ENCODE measurements at places on chromosomes 12 and 14.

DNA sequence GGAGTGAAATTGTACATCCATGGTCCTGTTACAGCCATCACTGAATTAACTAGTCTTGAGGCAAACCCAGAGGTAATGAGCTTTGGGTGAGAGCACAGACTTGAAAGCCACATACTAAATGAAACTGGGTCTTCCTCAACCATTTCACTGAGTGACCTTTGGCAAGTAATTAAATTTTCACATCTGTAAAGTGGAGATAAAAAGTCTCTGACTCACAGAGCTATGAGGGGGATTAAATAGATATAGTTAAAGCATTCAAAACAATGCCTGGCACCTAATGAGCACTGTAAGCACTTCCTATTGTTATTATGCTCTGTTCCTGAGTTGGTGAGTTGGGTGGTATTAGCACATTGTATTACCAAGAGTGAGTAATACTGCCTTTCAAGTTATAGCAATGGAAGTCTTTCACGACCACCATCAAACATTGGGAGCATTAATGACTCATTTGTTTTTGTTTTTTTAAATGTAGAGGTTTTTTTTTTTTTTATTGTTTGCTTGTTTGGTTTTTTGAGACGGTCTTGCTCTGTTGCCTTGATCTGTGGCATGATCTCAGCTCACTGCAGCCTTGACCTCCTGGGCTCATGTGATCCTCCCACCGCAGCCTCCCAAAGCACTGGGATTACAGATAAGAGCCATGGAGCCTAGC, 12.5 kb upstream of the STRN3 start:
- DNase-seq, result no peak

- DNase-seq, result peak; percentile 53
These were observed 86.3 kb downstream of the VWF start for GRCh38 chr12:6038160-6038559.

DNA sequence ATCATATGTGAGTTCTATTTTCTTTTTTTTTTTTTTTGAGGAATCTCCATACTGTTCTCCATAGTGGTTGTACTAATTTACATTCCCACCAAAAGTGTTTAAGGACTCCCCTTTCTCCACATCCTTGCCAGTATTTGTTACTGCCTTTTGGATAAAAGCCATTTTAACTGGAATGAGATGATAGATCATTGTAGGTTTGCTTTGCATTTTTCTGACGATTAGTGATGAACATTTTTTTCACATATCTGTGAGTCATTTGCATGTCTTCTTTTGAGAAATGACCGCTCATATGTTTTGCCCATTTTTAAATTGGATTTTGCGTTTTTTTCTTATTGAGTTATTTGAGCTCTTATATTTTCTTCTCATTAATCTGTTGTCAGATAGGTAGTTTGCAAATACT, 394.8 kb downstream of the LRFN5 start:
- DNase-seq, result no peak

DNA sequence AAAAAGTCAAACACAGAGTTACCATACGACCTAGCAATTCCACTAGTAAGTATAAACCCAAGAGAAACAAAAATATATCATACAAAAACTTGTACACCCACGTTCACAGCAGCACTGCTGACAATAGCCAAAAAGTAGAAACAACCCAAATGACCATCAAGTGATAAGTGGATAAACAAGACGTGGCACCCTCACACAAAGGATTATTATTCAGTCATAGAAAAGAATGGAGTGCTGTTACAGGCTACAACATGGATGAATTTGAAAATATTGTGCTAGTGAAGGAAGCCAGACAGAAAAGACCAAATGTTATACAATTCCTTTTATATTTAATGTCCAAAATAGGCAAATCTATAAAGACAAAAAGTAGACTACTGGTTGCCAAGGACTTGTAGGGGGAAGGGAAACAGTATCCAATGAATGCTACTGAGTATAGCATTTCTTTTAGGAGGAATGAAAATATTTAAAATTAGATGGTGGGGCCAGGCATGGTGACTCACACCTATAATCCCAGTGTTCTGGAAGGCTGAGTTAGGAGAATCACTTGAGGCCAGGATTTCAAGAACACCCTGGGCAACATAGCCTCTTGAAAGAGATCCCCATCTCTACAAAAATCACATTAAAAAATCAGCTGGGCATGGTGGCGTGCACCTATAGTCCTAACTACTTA, 41.9 kb downstream of the SPTLC2 start:
- no peak for DNase-seq

DNA sequence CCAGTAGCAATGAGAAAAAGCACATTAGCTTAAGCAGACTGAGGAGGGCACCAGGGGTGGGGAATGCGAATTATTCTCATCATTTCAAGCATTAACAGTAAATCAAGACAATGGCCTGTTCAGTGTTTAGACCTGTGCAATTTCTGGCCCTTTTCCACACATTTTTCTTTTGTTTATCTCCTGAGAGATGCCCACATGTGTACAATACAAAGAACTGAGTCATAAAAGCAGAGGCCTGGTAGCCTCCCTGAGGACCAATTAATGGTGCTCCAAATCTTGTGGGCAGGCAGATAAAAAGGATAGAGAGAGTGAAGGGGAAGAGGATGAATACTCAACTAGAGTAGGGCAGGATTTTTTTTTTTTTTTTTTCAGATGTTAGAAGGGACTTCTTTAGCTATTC, 480.8 kb downstream of the RERGL start:
- no peak for DNase-seq

DNA sequence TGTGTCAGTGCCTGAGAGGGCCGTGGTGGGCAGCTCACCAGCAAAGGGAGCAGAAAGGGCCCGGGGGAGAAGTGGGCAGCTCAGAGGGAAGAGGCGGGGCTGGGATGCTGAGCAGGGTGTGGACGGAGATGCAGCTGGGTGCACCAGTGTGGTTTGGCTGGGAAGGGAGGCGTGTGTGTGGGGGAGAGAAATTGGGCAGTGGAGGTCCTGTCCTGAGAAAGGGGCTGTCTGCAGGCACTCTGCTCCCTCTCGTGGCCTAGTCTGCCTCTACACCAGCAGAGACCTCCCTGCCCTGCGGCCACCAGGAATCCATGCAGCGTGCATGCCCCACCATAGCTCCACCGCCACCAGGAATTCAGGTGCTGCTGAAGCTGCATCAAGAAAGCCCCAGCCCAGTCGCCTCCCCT, 6.4 kb downstream of the TMEM121 start:
- no peak for DNase-seq

DNA sequence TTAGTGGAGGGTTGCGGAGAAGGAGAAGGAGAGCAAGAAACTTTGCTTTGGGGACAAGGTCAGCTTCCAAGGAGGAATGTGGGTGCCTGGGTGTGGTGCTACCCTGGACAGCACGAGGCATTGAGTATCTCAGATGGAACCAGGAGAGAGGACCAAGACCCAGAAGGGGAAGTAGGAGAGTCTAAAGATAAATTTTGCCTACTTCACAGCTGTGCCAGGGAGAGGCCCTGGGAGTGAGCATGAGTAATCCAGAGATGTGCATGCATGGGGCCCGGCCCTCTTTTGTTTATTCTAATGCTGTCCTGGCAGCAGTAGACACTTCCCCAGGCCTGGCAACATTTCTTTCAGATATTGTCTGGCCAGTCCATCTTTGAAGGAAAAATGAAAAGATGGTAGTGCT, 49.5 kb upstream of the GNPNAT1 start:
- no peak for DNase-seq

Data from CD4-positive, alpha-beta T cell treated with Interleukin-17A for 1 hour (primary cell).